A549 treated with Mapracorat at 1 μM for 4 hours (cell line): ENCODE measurements at places on chromosomes 7 and 10. TPM values are rescaled to one million over a fixed set of nuclear protein-coding genes. Genes with fewer than 3 reads are reported as not detected.

The ENTPD1 gene
- 0.15 TPM in 1 of 5 replicates, not detected in the others for total RNA-seq

The POMZP3 gene
- total RNA-seq = 22.1 to 25.7 TPM (median 24.2 TPM) in 5 replicates

The SUGCT gene
- total RNA-seq = 0.98 to 1.8 TPM (median 1.1 TPM) in 5 replicates

The GDF2 gene
- not detected in 5 replicates for total RNA-seq

The NANOS1 gene
- total RNA-seq = 2.2 to 3.6 TPM (median 3.3 TPM) in 5 replicates

The DTX2 gene
- total RNA-seq = 27.6 to 35.4 TPM (median 29.8 TPM) in 5 replicates

The MUC3A gene
- total RNA-seq = 15.0 to 24.4 TPM (median 20.8 TPM) in 5 replicates

The ZNF503 gene
- 6.6 to 10.4 TPM (median 9.6 TPM) in 5 replicates for total RNA-seq

The CRTAC1 gene
- 0.74 to 1.4 TPM (median 1.1 TPM) in 5 replicates for total RNA-seq

The HMX3 gene
- total RNA-seq = not detected in 5 replicates

The FZD1 gene
- 2.2 to 2.5 TPM (median 2.4 TPM) in 5 replicates for total RNA-seq

The PRF1 gene
- not detected in 5 replicates for total RNA-seq

The SPAM1 gene
- not detected in 5 replicates for total RNA-seq

The ZNF425 gene
- 0.94 to 1.6 TPM (median 1.3 TPM) in 5 replicates for total RNA-seq

The SCIN gene
- 0.26 to 0.53 TPM (median 0.32 TPM) in 5 replicates for total RNA-seq

The SFRP4 gene
- total RNA-seq = 3.2 to 5.3 TPM (median 3.7 TPM) in 5 replicates

The INMT gene
- total RNA-seq = not detected in 5 replicates

The PTPRE gene
- total RNA-seq = 3.3 to 5.9 TPM (median 5.2 TPM) in 5 replicates

The MYOZ1 gene
- not detected in 5 replicates for total RNA-seq

The COL17A1 gene
- total RNA-seq = 1.5 to 3.0 TPM (median 1.7 TPM) in 5 replicates

The CNNM2 gene
- total RNA-seq = 3.3 to 5.6 TPM (median 4.5 TPM) in 5 replicates

The BET1 gene
- total RNA-seq = 21.1 to 27.0 TPM (median 22.3 TPM) in 5 replicates

The PRLHR gene
- total RNA-seq = not detected in 5 replicates

The CNPY1 gene
- not detected in 5 replicates for total RNA-seq

The CALML3 gene
- not detected in 5 replicates for total RNA-seq

The SLC16A12 gene
- 0.21 to 0.86 TPM (median 0.31 TPM) in 5 replicates for total RNA-seq

The AGK gene
- total RNA-seq = 25.9 to 36.7 TPM (median 28.4 TPM) in 5 replicates

The SLIT1 gene
- 0.04 to 0.10 TPM (median 0.08 TPM) in 5 replicates for total RNA-seq

The MCM10 gene
- total RNA-seq = 21.2 to 25.5 TPM (median 23.0 TPM) in 5 replicates

The CALHM3 gene
- 0.17 to 0.53 TPM (median 0.30 TPM) in 5 replicates for total RNA-seq

The PLEKHS1 gene
- 0.04 to 0.06 TPM (median 0.05 TPM) in 3 of 5 replicates, not detected in the others for total RNA-seq

The AOAH gene
- not detected in 5 replicates for total RNA-seq

The AKR1C1 gene
- 488 to 635 TPM (median 578 TPM) in 5 replicates for total RNA-seq

The EPO gene
- 0.10 to 0.12 TPM in 2 of 5 replicates, not detected in the others for total RNA-seq

The PTPRZ1 gene
- total RNA-seq = not detected in 5 replicates

The ACHE gene
- 2.1 to 3.9 TPM (median 2.6 TPM) in 5 replicates for total RNA-seq

The CDHR3 gene
- total RNA-seq = 4.1 to 5.0 TPM (median 4.9 TPM) in 5 replicates

The ADRA2A gene
- total RNA-seq = 0.07 to 0.14 TPM (median 0.08 TPM) in 4 of 5 replicates, not detected in the other

The EBLN1 gene
- 0.14 to 0.23 TPM (median 0.16 TPM) in 4 of 5 replicates, not detected in the other for total RNA-seq

The VWDE gene
- total RNA-seq = 0.28 to 1.4 TPM (median 0.58 TPM) in 5 replicates

The NPFFR1 gene
- total RNA-seq = 0.02 TPM in 1 of 5 replicates, not detected in the others

The FAM171A1 gene
- 21.9 to 24.4 TPM (median 23.4 TPM) in 5 replicates for total RNA-seq

The CLDN3 gene
- 1.7 to 3.9 TPM (median 3.5 TPM) in 5 replicates for total RNA-seq

The WEE2 gene
- not detected in 5 replicates for total RNA-seq

The TMEM72 gene
- not detected in 5 replicates for total RNA-seq

The NACAD gene
- total RNA-seq = 0.10 to 0.40 TPM (median 0.28 TPM) in 5 replicates

The GGCT gene
- total RNA-seq = 67.8 to 83.9 TPM (median 73.8 TPM) in 5 replicates

The OPN4 gene
- total RNA-seq = not detected in 5 replicates

The MDFIC gene
- 16.7 to 25.0 TPM (median 22.4 TPM) in 5 replicates for total RNA-seq

The TET1 gene
- 0.41 to 0.65 TPM (median 0.56 TPM) in 5 replicates for total RNA-seq

The SH2D4B gene
- 0.05 to 0.09 TPM (median 0.07 TPM) in 3 of 5 replicates, not detected in the others for total RNA-seq

The LEP gene
- not detected in 5 replicates for total RNA-seq

The SHH gene
- 0.35 to 0.96 TPM (median 0.69 TPM) in 5 replicates for total RNA-seq

The BCCIP gene
- total RNA-seq = 96.4 to 127 TPM (median 106 TPM) in 5 replicates

The CRHR2 gene
- 0.05 to 0.08 TPM (median 0.05 TPM) in 4 of 5 replicates, not detected in the other for total RNA-seq

The PNLIP gene
- 0.11 to 0.12 TPM in 2 of 5 replicates, not detected in the others for total RNA-seq

The SLC26A3 gene
- not detected in 5 replicates for total RNA-seq

The AP3M1 gene
- 26.7 to 32.5 TPM (median 30.3 TPM) in 5 replicates for total RNA-seq
